Lung microvascular endothelial cell (primary cell): ENCODE measurements at places on chromosomes 5 and 9.
A peak's percentile ranks its signal among the peaks of the same experiment; 100 is the strongest.

DNA sequence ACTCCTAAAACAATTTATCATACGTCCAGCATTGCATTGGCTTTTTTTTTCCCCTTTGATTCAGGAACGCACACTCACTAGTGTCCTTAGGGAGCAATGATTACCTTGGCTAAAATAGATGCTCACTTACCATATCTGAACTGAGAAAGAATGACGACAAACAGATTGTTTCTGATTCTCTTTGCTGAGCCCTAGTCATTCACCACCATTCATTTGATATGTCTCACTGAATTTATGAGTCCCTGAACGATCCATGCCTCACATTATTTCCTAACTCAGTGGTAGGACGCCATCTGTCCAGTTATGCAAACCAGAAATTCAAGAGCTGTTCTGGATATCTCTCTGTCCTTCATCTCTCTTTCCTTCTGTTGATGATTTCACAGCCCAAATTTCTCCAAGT lies 39.3 kb upstream of the DAB2 start:
- DNase-seq, result no peak

DNA sequence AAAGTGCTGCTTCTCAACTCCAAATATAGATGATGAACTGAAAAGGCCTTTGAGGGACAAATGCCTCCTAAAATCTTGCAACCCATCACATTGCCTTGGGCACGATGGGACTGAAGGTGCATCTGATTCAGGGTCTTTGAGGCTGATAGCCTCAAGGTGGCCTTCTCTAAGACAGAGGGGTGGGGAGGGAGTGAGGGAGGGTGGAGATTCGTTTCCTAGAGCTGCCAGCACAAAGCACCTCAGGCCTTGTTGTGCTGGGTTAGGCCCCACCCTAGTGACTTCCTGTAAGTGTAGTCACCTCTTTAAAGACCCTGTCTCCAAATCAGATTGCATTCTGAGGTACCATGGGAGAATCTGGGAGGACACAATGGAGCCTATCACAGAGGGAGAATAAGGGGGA lies 57.1 kb downstream of the BARX1 start:
- DNase-seq, result no peak

DNA sequence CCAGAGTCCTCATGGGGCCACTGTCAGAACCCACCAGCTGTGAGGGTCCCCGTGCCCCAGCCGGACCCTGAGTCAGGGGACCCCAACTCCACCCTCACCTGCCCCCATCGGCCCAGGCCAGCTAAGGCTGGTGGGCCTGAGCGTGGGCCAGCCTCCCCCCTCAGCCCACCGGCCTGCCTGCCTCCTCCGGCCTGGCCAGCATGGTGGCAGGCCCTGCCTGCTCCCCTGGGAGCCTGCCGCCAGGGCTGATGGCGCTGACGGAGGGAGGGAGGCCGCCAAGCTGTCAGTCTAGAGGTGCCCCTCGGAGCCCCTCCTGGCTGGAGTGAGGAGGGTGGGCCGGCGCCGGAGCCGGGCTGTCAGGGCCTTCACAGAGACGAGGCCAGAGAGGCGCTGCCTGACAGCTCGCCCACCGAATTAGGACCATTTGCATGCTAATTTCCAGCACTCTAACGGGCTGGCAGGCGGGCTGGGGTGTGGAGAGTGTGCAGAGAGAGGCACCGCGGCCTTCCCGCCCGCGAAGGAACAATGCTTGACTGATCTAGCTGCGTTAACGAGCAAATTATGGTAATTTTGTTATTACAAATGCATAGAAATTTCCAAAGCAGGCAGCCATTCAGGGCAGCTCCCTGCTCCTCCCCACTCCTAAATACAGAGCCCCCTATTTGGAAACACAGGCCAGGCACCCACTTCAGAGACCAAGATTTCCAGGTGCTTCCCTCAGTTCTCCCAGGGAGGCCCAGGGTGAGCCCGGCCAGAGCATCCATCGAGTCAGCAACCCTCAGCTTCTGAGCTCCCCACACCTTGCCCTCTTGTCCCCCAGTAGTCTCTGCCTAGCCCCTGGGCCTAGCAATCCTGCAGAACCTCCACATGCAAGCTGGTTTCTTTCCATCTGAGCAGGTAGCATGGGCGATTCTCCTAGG lies 169.3 kb downstream of the PAX5 start:
- DNase-seq, result no peak

- peak; percentile 76 for DNase-seq
Observed at GRCh38 chr5:95822043-95822541, 434 bp downstream of the GLRX start.

DNA sequence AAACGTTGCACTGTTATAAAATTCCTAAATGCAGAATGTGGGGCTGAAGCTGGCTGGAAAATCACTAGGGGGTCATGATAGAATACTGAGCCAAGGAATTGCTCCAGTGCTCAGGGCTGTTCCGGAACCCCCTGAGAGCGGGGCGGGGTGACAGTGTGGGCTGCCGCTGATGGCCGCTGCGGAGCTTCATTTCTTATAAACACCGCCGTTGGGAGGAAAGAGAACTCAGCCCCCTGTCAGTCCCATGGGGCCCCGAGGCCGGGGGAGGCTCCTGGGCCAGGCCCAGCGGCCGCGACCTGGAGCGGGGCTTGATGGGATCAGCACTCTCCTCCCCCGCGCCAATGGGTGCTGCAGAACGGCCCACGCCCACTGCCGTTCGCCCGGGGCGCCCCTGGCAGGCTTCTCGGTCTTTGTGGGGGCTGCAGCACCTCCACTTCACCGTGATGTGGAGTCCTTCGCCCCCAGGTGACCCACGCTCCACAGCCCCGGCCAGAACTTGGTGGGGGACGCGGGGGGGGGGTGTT lies 5.2 kb upstream of the IRF1 start:
- peak; percentile 65 for DNase-seq

DNA sequence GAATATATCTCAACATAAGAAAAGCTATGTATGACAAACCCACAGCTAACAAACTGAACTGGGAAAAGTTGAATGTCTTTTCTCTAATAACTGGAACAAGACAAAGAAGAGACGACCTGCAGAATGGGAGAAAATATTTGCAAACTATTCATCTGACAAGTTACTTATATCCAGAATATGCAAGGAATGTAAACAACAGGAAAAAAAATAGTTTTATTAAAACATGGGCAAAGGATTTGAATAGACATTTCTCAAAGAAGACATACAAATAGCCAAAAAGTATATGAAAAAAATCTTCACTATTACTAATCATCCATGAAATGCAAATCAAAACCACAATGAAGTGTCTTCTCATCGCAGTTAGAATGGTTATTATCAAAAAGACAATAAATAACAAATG lies 181.7 kb upstream of the TLX3 start:
- DNase-seq, result no peak

- DNase-seq, result peak; percentile 63
Observed at GRCh38 chr9:131270171-131271015, 5.9 kb downstream of the FAM78A start.

GRCh38 chr9:17082343-17083064 lies 52.3 kb upstream of the CNTLN start:
- no peak for DNase-seq

DNA sequence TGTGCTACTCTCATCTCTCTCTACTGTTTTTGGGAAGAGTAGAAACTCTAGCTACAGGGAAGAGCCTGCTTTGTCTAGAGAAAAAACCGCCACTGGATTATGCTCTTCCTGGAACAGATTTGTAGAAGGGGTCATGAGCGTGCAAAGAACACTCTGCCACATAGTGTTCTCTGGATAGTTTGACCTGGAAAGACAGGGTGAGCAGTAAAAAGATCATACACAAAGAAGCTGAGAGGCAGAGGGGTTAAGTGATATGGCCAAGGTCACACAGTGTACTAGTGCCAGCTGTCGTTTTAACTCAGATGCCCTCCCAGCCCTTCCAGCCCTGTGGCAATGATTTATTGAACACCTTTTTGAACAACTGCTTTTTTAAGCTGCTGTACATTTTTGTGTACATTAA lies 182.2 kb downstream of the NNT start:
- no peak for DNase-seq

DNA sequence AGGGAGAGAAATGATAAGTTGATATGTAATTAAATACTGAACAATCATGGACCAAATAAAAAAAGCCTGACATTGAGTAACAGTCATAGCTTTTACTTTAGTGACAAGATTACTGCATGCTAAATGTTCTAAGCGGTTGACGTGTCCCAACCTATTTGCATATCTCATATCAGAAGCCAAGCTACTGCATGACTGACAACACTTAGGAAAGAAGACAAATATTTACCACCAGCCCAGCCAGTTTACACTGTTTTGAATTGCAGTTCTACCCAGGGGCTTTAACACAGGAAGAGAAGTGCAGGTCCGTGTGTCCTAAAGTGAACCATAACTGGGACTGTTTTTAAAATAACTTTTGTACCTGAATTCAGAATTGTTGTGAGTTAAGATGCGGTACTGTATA lies 219.9 kb downstream of the PRDM9 start:
- DNase-seq, result no peak

- peak; percentile 35 for DNase-seq
Observed at GRCh38 chr9:3971391-3972082, 328.3 kb downstream of the GLIS3 start.

GRCh38 chr5:124110942-124111341 lies 599.0 kb downstream of the CSNK1G3 start:
- no peak for DNase-seq

GRCh38 chr5:167688341-167689130 lies 602.9 kb upstream of the WWC1 start:
- DNase-seq, result no peak
